HCEC 1CT (cell line): ENCODE measurements at places on chromosomes 11 and 22.

- DNase-seq: no peak
Observed at GRCh38 chr11:87179621-87180020, 141.9 kb downstream of the TMEM135 start.

- DNase-seq: no peak
Observed at GRCh38 chr22:26981541-26981940, 324.2 kb downstream of the MIAT start.

- DNase-seq: no peak
Observed at GRCh38 chr22:44365832-44366231, 53.1 kb upstream of the SHISAL1 start.

DNA sequence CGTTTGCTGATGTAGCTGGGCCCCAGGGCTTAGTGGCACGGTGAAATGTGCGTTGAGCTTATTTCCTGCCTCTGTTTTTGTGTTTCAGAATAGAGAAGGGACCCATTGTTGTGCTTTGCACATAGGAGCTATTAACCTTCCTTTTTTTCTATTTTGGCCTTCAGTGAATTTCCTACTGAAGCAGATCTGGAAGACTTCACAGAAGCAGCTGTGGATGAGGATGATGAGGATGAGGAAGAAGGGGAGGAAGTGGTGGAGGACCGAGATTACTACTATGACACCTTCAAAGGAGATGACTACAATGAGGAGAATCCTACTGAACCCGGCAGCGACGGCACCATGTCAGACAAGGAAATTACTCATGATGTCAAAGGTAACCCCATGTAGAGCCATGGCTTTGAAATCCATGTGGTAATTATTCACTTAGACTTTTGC is 37.4 kb upstream of the ST14 start:
- no peak for DNase-seq

GRCh38 chr11:31240340-31240904 is 129.1 kb downstream of the DCDC1 start:
- DNase-seq: peak; percentile 15

DNA sequence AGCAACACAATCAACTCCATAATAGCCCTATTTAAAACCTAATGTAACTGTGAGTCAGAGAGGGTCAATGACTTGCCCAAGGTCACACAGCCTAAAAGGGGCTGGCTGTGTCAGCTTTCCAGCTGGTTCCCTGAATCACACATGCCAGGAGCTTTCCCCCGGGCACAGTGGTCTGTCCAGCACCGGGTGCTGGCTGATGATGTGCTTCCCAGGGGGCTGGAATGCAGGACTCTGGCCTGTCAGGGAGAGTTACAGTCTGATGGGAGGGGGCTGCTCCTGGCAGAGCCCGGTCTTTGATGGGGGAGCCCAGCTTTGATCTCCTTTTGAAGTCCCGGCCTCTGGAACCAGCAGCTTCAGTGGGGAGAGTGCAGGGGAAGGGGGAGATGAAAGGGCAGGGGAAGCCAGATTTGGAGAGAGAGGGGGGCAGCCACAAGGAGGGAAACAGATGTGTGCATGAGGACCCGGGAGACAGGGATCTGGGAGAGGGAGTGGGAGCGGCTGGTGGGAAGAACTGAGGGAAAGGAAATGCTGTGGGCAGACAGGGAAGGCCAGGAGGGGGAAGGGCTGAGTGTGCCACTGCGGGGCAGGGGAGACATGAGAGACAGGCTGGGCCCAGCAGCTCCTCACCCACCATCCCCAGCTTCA is 102.7 kb downstream of the NECTIN1 start:
- no peak for DNase-seq

GRCh38 chr11:65434667-65435410 is 12.2 kb downstream of the NEAT1 start:
- peak; percentile 39 for DNase-seq
